ENCODE measurements at places on chromosomes 5 and 9.
A peak's percentile ranks its signal among the peaks of the same experiment; 100 is the strongest.

DNA sequence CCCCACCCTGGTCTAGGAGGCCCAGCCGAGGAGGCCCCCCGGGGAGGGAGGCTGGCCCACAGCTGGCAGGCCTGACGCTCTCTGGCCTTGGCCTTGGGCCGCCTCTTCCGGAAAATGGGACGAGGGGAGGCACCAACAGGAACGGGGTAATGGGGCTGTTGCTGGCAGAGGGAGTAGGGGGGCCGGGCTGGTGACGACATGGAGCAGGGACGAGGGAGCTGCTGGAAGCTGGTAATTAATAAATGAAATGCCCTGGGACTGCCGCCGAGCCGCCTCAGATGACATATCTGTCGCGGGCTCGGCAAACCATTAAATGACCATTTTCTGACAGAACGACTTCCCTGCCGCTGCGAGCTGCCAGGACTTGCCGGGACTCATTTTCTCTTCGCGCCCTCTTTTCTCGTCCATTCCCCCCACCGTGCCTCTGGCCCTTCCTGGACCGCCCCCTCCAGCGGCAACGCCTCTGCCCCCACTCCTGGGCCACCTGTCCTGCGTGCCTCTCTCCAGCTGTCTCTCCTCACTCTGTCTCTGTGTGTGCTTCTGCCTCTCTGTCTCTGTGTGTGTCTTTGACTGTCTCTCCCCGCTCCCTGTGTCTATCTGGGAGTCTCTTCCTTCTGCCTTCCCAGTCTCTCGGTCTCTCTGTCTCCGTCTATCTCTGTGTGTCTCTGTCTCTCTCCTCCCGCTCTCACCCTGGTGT lies 215.7 kb downstream of the PAX5 start:
- no peak for DNase-seq

GRCh38 chr9:120904061-120904977 lies 22.3 kb downstream of the TRAF1 start:
- DNase-seq: no peak

DNA sequence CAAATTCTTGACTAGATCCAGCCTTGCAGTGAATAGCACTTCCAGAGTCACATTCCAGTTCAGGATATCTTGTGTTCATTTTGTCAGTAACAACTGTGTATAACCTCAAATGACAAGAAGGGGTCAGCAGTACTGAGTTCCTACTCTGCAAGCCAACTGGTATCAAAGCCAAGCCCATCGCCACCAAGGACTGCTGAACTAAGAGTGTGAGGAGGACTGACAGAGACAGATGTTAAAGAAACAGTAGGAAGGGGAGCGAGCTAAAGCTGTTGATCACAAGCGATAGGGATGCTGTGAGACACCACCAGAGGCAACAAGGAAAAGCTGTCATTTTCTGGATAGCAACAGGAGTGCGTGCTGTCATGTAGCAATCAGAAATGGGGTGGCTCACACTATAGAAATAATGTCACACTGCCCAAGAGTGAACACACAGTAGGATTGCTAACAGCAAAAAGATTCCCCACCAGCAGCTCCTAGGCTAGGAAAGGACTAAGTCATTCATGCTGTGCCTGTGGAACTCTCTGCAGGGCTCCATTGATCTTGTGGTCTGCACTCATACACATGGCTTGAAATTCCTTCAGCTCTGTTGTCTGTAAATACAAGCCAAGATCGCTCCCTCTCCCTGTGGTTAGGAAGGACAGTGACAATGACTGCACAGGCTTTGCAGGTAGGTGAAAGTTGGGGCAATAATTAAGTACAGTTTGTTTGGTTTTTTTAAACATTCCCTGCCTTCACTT lies 658.6 kb downstream of the NR2F1-AS1 start:
- DNase-seq: no peak

DNA sequence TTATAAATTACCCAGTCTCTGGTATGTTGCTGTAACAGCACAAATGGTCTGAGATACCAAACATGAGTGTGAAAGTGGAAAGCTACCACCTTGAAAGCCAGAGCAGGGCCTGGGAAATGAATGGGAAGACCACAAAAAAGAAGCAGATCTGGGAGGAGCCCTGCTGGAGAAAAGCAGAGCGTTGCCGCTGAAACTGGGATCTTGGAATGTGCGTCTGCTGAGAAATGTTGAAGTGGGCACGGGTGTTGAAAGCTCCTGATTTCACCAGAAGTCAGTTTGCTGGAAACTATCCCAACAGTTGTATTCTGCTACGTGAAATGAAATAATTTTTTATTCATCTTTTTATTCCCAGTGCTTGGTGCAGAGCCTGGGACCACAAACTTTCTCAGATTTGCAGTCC lies 40.0 kb downstream of the NUDT12 start:
- no peak for DNase-seq

DNA sequence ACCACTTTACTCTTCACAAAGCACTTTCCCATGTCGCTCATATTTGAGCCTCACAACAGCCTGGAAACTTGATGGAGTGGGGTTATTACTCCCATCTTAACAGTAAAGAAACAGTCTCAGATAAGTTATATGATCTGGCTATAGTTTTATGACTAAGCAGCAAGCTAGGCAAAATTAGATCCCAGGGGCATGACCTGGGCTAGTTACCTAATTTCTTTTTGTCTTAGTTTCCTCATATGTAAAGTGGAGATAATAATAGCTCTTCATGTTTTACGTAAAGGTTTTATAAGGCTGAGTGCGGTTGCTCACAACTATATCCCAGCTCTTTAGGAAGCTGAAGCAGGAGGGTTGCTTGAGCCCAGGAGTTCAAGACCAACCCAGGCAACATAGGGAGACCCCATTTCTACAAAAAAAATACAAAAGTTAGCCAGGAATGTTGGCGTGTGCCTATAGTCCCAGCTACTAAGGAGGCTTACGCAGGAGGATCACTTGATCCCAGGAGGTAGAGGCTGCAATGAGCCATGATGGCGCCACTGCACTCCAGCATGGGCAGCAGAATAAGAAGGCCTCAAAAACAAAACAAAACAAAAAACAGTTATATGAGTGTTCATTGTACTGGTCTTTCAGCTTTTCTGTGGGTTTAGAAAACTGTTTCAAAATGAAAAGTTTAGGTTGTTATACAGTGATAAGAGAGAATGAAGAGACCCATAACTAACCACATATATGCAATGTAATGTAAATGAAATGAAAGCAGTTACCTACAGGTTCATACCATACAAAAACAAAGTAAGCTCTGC lies 6.5 kb upstream of the PLIN2 start:
- peak; percentile 47 for DNase-seq

DNA sequence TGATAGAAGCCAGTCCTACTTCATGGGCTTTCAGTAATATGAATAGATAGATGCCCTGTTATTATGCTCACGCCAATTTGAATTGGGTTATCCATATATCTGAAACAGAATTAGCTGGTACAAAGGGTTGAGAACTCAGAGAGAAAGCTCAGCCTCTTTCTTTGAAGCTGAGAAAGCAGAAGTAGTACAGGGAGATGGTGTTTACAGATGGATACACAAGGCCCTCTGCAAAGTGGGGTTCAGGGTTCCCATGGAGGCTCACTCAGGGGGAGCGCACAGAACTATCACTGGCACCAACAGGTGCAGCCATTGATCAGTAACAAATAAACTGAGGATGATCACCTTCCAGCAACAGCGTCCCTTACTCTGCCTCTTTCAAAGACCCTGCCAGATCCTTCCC lies 349.7 kb downstream of the ICE1 start:
- no peak for DNase-seq

DNA sequence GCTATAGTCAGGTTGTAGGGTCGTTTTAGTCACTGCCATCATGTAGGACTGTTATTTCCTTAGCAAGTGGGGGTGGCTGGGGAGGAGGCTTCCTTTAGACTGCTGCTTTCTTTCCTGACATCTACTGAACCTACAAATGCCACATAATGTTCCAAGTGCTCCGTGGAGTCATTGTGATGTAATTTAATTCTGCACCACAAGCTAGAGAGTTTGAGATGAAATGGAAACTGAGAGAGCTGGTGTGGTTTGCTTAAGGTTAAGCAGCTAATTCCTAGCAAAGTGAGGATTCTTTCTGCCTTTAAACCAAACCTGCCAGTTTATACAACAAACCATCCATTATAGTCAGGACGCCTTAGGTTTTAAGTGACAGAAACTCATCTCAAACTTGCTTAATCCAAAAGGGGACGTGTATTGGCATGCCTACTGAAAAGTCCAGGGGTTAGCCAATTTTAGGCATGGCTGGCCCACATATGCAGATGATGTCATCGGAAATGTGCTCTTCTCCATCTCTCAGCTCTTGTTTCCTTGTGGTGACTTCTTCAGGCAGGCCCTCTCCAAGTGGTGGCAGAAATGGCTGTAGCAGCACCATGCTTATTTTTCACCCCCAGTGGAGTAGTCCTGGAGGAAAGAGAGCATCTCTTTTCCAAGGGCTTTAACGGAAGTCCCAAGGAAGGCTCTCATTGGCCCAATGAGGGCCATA lies 30.5 kb downstream of the ZNF618 start:
- DNase-seq: no peak

DNA sequence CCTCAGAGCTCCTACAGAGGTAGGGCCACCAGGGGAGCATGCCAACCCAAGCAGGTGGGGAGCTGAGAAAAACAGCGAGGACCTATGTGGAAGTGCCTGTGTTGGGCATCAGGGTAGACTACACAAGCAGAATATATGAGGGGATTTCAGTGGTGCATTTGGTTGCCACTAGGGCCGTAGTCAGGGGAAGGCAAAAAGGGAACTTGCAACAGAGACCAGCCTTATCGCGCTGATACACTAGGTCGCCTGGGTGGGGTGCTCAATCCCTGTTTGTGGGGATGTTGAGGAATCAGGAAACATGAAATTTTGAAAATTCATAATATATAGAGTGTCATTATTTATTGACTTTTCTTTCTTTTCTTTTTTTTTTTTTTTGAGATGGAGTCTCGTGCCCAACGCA lies 370.9 kb upstream of the PRR16 start:
- no peak for DNase-seq

GRCh38 chr5:104265531-104266140 lies 703.0 kb upstream of the NUDT12 start:
- DNase-seq: no peak

DNA sequence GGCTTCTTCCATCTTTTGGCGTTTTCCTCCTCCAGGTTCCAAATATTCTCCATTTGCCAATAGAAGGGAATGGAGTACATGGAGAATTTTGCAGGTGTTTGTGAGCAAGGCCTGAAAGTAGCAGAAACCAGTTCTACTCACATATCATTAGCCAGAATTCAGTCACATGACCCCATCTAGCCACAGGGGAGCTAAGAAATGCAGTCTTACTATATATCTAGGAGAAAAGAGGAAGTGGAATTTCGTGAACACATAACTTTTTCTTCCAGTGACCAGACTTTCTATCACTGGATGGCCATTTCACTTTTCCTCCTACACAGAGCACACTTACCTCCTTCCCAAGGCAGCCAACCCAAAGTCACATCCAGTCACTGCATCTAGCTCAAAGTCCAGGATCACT lies 55.1 kb downstream of the LOX start:
- no peak for DNase-seq

GRCh38 chr5:6452622-6453504 lies 4.2 kb downstream of the UBE2QL1 start:
- DNase-seq: no peak

DNA sequence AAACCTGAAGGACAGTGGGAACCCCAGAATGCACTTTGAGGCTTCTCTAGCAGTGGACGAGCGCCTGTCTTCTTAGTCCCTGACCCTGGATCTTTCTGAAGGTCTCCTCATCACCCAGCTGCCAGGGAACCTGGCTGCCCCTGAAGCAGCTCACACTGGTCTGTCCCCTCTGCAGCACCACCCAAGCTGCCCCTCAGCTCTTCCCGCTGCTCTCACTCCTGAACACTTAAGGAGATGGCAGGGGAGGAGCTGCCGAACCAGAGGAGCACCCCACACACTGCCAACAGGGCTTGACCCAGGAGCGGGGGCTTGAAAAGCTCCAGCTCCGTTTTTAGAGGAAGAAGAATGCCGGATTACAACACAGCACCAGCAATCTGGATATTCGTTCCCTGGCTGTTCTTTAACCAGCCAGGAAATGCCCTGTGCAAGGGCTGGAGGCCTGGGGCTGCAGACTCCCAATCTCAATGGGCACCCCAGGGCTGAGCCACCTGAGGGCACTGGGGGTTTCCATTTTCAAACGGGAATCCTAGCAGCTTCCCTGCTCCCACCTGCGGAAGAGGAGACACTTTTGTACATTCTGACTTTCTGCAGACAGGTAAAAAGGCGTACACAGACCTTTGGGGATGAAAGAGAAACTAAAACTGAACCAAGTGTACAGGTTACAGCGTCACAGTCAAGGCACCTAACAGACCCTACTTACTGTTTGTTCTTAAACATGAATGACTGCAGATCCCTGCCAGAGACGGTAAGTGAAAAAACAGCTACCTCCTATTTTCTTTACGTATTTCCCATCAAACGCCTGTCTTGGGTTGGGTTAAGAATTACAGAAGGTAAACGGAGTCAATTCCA lies 36.3 kb downstream of the GOLM1 start:
- no peak for DNase-seq

GRCh38 chr5:12526113-12526512 lies 621.9 kb upstream of the CTNND2 start:
- DNase-seq: no peak

DNA sequence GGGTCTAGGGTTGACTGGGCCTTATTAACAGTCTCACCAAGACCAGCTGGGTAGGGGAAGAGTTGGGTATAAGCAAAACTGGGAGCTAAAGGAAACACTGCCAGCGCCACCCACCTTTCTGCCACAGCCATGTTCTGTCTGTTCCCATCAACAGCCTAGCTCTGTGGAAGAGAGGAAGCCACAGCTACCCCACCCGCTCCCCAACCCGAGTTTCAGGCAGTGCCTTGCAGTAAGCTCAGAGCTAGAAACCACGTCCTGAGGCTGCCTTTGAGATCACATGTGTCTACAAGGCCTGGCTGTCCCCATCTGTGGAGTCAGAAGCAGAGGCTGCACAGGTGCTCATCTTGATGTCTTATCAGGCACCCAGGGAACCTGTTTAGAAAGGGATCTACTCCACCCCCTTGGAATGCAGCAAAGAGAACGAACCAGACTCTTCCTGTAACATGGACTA lies 15.3 kb downstream of the HNRNPH1 start:
- DNase-seq: peak; percentile 44

- no peak for DNase-seq
Observed at GRCh38 chr5:160442824-160443431, 21.3 kb downstream of the PTTG1 start.

- DNase-seq: no peak
Observed at GRCh38 chr5:11655681-11656080, 248.6 kb downstream of the CTNND2 start.

DNA sequence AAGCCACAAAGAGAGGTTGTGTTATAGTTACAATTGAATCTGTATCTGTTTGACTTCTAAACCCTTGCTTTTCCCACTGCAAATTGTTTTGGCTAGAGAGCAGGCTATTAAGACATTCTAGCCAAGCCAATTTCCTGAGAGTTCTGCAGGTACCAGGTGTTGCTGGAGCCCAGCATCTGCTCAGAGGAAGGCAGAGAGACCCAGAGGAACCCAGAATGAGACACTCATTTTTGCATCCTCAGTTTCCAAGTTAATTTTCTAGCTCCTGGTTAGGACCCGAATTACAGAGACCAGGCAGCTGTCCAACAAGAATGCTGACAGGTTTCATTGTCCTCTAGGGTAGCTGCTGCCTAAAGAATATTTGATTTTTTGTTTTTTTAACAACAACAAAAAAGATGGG lies 266.2 kb downstream of the TRIM32 start:
- DNase-seq: no peak

- no peak for DNase-seq
Observed at GRCh38 chr9:100669968-100670367, 92.1 kb downstream of the CAVIN4 start.

GRCh38 chr5:141411575-141411974 lies 1.2 kb upstream of the PCDHGA10 start:
- DNase-seq: no peak

- no peak for DNase-seq
Observed at GRCh38 chr5:94240993-94241651, 377.3 kb downstream of the KIAA0825 start.
